IMR-90 (cell line): ENCODE measurements at places on chromosomes 3 and 15.

DNA sequence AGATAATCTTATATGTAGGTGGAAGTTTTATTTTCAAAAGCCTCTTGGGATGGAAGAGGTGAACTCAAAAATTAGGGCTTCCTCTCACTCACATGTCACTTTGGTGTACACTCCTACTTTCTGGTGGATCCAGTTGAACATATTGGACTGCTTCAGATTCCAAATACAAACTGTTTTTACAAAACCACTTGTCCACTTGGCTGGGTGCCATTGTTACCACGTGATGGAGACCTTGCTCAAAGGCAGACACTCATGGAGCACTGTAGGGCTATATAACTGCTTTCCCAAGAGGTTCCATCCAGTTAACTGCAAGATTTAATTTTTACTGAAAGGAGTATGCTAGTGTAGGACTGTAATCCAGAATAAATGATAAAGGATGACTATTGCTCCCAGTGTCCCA is 307.0 kb downstream of the EPHA6 start:
- DNase-seq = no peak

DNA sequence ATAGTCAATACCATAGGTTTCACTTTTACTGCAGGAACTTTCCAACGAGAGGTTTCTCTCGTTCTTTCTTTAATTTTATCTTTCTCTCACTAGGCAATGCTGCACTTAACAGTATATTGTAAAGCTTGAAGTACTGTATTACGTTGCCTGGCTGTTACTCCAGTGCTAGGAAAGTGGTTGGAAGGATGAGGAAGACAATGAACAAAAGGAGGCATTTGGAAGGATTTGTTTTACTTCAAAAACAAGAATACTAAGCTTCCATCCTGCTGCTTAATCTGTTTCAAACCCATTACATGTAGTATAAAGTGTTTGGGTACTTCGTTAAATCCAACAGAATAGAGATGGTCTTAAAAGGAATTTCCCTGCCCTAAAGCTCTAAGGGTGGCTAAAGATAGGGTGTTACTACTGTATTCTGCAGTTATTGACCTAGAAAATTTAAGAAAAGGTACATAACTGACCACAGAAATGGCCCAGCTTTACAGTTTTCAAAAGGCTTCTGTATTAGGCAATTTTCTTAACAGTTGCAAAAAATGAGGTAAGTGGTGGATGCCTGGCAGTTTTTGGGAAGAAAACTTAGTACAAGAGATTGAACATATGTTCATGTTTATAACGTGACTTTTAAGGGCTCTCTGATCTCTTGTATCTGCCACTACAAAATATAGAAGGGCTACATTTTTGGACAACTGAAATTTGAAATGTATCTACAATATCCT is 785 bp upstream of the IFT57 start:
- peak; percentile 18 for DNase-seq

DNA sequence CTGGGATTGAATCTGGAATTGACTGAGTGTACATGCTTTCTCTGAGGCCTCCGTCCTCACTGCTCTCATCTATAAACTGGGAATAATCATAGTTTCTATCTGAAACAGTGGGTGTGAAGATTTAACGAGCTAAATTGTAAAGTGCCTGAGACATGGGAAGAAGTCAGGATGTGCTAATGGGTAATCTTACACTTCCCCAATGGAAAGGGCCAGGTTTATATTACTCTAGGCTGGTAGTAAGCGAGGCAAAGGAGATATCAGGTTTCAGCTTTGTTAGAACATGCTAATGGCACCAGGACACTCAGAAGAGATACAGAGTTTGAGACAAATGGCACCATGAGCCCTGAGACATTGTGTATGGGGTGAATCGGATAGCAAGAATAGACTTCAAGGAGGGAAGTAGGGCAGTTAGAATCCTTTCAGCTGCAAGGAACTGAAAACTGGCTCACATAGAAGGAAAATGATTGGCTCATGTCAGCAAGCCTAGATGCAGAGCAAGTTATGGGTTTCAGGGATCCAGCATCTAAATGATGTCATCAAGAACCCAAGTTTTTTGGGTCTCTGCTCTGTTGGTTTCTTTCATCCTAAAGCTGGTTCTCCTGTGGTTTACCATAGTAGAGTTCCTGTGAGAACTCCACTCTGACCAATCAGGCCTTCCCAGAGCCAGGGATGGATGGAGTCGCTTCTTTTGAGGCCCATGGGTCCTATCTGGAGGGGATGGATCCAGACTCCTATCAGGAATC is 21.8 kb downstream of the FLNB start:
- no peak for DNase-seq

GRCh38 chr15:58043192-58043903 is 22.2 kb downstream of the ALDH1A2 start:
- DNase-seq = peak; percentile 39

DNA sequence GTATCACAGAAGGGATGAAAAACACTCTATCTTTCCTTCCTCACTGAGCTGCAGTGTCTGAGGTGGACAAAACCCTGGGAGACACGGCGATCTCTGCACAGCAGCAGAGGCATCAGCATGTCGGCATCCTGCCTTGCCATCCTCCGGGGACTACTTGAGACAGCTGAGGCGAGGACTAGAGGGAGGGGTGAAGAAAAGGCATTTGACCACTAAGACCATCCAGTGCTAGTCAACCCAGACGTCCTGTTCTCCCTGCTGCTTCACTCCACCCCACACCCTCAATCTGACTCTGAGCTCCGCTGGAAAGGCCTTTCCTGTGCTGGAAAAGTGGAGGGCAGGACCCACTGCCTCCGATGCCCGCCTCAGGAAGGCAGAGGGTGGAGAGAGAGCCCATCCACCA is 67.3 kb downstream of the VGLL4 start:
- no peak for DNase-seq

DNA sequence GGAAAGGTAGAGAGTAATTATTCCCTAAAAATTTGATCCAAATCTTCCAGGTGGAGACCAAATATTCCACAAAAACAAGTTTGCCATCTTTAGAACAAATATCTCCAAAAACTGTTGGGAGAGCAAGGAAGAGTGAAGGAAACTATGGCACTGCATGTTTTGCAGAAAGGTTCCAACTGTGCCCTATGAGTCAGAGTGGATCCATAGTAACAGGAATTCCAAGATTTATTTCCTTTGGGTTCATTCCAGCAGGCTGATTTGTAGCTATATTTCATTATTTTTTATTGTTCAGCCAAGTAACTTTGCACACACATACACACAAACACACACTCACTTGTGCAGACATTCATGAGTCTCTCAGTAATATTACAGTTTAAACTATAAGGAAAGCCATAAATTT is 459.7 kb upstream of the EPHA6 start:
- no peak for DNase-seq

DNA sequence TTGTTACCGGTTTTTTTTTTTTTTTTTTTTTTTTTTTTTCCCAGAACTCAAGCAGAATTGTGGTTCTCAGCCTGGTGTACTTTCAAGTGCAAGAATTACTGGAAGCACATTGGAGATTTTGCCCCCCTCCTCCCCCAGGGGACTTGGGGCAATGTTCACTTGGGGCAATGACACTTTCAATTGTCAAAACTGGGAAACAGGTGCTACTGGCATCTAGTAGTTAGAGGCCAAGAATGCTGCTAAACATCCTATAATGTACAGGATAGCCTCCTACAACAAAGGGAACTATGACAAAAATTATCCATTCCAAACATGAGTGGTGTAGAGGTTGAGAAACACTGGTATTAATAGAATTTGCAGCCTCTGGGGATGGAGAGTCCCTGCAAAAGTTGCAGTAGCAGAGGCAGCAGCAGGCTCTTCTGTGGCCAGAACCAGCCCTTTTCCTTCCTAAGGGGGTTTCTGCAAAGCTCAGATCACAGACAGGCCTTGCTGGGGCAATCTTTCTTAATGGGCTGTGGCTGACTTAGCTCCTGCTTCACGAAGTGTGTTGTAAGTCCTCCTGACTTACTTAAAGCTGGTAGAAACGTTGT is 144.3 kb upstream of the MRPS22 start:
- no peak for DNase-seq

DNA sequence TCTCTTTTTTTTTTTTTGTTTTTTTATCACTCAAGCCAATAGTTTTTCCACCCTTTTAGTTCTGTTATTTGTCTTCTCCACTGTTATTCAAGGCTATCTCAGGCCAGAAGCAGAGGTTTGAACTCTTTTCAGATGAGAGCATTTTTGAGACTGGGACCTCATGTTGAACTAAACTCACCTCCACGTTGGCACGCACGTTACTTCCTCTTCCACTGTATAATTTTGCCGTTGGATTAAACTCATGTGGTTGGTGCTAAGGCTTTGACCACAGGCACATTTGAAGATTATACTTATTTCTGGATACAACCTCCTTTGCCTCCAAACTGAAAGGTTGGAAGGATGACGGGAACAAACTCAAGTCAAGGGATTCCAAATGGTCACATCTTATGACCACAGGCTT is 501.3 kb upstream of the TPRG1 start:
- DNase-seq = no peak

DNA sequence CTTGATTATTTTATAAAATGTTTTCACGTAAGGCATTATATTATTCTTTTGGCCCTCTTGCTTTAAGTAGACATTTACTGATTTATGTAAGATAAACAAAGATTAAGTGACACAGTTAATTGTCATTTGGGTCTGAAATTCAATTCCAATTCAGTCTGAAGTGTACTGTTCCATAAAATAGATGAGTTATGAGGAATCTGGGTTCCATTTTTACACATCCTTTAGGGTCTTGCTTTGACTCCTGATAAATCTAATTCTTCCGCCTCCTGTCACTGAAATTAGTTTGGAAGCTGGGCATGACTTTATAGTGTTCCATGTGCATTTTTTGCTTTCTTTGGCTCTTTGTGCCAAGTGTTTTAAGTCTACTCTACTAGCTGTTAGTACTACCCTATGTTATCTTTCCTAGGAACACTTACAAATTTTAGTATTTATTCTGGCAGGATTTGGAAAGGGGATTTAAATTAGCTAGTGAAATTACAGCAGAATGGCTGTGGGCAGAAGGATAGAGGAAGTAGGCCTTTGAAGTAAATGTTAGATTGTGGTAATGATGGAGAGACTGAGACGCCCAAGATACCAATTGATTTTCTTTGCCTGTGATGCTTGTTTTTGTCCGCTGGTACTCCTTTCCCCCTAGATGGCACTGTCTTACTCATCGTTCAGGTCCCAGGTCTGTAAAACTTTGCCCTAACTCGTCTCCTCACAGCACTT is 14.3 kb downstream of the ARL8B start:
- peak; percentile 28 for DNase-seq

GRCh38 chr3:83092521-83093221 is 1331.2 kb upstream of the GBE1 start:
- no peak for DNase-seq

- no peak for DNase-seq
Measured at GRCh38 chr3:42172047-42172654, 81.0 kb downstream of the TRAK1 start.

GRCh38 chr3:129330409-129330808 is 51.7 kb downstream of the HMCES start:
- peak; percentile 27 for DNase-seq

DNA sequence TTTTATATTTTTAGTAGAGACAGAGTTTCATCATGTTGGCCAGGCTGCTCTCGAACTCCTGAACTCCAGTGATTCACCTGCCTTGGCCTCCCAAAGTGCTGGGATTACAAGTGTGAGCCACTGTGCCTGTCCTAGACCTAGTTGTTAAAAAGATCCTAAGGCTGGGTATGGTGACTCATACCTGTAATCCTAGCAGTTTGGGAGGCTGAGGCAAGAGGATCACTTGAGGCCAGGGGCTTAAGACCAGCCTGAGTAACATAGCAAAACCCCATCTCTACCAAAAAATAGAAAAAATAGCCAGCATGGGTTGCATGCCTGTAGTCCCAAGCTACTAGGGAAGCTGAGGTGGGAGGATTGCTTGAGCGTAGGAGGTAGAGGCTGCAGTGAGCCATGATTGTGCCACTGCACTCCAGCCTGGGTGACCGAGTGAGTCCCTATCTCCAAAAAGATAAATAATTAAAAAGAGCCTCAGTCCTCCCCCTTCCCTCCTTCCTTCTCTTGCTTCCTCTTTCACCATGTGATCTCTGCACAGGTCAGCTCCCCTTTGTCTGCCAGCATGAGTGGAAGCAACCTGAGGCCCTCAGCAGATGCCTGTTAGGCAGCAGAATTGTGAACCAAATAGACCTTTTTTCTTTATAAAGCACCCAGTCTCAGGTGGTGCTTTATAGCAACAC is 9.8 kb upstream of the FNDC3B start:
- DNase-seq = no peak

- DNase-seq = peak; percentile 83
Measured at GRCh38 chr3:134327594-134327975, 46.7 kb downstream of the AMOTL2 start.

DNA sequence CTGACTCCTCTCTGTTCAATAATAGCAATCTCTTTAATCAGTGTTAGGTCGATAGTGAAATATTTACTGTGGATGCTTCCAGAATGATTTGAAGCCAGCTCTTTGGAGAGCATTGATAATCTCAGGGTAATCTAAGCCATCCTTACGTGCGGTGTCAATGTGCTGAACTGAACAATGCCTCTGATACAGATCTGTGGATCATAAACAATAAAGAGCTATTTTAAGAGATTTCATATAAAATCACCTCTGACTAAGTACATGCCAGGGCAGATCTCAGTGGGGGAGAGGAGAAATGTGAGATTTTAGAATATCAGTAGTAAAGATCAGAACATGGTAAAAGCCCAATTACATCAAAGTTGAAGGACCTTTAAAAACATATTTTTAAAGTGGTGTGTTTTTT is 319.3 kb upstream of the GBE1 start:
- DNase-seq = no peak

DNA sequence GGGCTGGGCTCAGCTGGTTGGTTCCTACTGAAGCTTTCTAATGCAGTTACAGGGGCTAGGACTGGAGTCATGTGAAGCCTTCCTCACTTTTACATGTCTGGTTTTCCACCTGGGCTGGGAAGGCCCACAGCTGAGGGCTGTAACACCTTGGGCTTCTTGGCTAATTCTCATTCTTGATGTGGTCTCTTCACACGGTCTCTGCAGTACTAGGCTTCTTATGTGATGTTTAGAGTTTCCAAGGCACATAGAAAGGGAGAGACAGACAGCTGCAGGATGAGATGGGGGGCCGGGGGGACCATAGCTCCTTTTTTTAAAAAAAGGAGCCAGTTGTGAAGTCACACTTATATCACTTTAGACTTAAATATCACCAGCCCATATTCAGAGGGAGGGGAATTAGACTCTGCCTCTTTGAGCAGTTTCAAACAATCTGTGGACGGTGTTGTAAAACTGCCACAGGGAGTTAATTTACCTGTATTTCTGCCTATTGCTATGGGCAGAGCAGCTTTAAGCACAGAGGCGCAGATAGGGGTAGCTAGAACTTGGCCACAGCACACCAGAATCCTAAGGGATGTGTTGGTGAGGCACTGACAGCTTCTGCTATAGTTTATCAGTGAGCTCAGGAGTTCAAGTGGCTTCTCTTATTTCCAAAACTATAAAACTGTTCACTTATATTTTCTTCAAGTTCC is 46.7 kb downstream of the NKIRAS1 start:
- no peak for DNase-seq
